Activated CD4-positive, alpha-beta T cell treated with anti-CD3 and anti-CD28 coated beads, Interleukin-10, Interleukin-2, amounts not matched to agents 100 ng/mL and 50 ng/mL, durations not matched to agents 16 hours and 8 hours (primary cell): ENCODE measurements at places on chromosomes 3 and 15.

GRCh38 chr3:17025594-17026139, 140.9 kb downstream of the PLCL2 start:
- DNase-seq = no peak

- peak; percentile 62 for DNase-seq
Measured at GRCh38 chr15:84981711-84982300, at the start of gene PDE8A. TSS of gene PDE8A (plus strand) at chr15:84981856. CDS start at chr15:84982163, 307 bp downstream.

GRCh38 chr3:127473244-127474024, 117.1 kb downstream of the TPRA1 start:
- DNase-seq = peak; percentile 34

DNA sequence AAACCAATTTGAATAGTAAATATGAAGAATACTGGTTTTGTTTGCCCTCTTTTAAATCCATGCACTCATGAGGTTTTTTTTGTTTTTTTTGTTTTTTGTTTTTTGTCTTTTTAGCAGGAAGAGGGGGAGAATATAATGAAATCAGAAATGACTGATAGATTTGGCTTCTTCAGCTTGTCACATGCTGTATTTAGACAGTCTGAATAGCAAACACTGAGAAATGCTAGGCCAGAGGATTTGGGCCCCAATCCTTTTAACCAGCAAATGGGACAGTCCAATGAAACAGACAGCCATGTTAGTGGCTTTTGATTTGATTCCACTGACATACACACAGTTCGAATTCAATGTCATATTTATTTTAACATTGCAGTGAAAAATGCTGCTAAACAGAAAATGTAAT, 14.2 kb upstream of the CEP152 start:
- DNase-seq = no peak

- no peak for DNase-seq
Measured at GRCh38 chr15:67774626-67775025, 50.7 kb upstream of the SKOR1 start.

DNA sequence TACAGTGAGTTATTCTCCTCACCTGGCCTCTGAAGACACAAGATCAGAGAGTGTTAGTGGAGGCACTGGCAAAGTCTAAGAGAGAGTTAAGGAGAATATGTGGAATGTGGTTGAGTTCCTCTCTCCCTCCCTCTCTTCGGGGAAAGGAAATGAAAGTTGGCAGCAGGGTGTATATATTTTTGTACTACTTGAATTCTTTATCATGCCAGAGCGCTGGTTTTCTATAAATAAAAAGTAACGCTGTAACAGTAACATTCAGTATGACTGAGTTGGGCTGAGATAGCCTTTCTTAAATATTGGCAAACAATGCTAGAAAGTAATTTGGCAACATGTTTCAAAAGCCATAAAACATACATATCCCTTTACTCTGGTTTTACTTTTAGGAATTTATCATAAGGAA, 77.5 kb upstream of the TNFAIP8L3 start:
- DNase-seq = no peak

GRCh38 chr3:12966847-12967605, 106.2 kb downstream of the IQSEC1 start:
- DNase-seq = no peak

DNA sequence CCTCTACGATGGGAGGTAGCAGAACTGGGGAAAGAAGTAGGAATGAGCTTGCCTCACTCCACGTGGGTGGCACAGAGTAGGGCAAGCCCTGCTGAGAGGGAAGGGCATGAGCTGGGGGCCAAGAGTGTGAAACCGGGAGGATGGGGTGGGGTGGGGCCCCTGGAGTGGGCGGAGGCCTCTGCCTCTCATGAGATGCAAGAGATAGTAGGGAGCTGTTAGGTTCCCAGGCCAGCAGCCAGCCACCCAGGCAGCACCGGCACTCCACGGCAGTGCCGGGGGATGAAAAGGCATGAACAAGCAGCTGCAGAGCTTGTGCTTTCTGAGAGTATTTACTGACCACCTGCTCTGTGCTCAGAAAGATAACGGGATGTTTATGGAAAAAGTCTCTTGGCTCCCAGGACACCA, 24.4 kb upstream of the PLA2G4E start:
- no peak for DNase-seq

DNA sequence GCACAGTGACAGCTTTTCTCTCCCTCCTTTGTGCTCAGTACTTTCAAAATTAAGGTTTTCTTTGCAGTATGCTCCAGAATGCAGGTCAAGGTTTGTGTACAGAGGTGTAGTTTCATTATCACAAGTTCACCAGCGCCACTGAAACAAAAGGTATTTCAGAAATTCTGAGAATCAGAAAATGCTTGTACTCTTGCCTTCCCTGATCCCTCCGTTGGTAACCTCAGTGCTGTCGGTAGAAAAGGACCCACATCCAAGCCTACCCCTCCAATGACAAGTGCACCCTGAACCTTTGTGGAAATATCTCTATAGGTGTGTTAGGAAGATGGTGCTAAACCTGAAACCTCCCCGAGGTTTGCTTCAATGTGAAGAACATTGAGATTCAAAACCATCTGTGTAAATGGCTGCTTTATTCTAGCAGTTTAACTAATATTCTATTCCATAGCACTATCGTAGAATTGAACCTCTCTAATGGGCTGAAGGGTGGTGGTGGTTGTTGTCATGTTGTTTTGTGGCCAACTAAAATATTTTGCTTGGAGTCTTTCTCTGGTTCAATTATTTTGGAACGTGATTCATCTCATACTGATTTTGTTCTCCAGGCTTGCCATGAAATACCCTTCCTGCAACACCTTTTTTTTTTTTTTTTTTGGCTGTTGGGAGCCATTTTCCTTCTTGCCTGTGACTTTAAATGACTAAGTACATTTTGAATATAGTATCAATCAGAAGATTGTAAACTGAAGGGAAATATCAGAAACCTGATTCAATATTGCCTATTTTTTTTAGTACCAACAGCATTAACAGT, 20.7 kb downstream of the ZBTB38 start:
- DNase-seq = peak; percentile 51

- no peak for DNase-seq
Measured at GRCh38 chr15:74191798-74192197, 10.8 kb downstream of the STRA6 start.

GRCh38 chr3:45929042-45929679, 14.1 kb upstream of the CXCR6 start:
- peak; percentile 64 for DNase-seq

DNA sequence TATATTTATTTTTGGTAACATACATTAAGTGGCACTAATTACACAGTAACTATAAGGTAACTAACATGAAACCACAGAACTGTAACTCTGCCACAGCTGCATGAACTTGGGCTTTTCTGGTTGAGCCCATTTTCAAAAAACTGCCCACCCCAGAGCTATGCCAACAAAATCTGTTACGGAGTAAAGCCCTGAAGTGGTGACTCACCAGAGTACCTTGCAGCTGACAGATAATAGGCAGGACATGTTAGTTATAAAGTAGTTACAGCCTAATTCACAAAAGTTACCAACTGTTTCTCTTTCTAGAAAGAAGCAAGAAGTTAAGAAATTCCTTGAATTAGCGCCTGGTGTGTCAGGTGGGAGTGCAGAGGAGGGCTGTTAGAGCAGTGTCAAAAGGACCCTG, 1.5 kb upstream of the GPX1 start:
- no peak for DNase-seq

GRCh38 chr3:86787091-86787490, 203.9 kb downstream of the VGLL3 start:
- DNase-seq = no peak

DNA sequence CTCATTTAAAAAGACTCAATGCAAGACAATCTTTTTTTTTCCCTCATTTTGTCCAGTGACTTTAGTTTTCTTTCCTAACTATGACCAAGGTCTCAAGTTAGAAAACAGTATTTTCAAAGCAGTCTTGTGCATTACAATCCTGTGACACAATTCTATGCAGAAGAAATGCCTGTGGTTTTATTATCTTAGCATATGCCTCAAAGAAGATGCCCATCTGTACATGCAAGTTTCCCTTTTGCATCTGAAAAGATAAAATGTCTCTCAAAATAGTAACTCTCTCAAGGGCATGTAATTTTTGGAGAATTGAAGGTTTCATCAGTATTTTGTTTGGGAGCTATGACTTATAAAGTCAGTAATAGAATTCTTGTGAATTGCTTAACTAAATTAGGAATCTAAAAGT, 292.0 kb upstream of the SUCLG2 start:
- DNase-seq = no peak

DNA sequence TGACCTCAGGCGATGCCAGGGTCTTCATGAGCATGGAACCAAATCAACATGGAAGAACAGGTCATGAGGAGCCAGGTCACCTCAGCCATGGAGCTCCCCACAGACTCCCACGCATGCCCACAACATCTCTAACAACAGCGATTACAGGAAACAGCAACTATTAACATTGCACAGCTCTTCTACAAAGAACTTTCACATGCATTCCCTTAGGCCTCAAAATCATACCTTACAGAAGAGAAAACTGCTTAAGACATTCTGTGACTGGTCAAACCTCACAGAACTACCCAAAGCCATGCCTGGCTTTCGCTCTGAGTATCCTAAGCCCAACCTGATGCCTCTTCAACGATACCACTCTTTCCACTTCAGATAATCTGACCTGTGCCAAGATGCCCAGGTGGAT, 117.8 kb downstream of the OXNAD1 start:
- no peak for DNase-seq

DNA sequence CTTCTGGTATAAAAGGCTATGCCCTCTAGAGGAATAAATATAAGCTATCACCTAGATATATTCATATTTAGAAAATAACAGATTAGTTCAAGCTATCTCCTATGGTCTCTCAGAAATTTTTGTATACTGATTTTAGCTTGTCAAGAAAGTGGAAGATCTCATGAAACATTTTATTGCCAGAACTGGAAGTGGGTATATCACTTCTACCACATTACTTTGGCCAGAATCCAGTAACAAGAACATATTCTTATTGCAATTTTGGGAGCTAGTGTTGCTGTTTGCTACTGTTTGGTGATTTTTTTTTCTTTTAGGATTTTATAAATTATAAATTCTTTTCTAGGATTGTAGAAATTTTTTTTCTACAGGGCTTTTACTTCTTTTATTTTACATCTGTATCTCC, 14.2 kb upstream of the DIPK2A start:
- DNase-seq = no peak

GRCh38 chr15:49137861-49138260, 17.5 kb downstream of the COPS2 start:
- DNase-seq = no peak

DNA sequence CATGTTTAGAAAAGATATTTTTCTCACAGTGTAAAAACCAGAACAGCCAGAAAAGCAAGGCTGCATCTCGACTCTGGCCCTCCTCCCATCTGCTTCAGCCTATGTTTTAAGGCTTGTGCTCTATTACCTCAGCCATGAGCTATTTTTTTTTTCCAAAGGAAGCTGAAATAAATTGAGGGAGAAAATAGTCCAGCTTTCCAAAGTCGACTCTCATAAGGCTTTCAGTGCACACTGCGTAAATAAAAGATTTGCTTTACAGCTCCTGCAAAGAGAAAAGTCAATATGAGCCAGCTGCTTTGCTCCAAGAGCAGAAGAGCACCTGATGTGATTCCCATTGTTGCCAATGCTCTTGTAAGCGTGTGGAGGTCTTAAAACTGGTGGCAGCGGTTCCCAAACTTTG, 26.7 kb downstream of the SCG3 start:
- DNase-seq = no peak

- DNase-seq = no peak
Measured at GRCh38 chr3:50472958-50473357, 30.5 kb downstream of the CACNA2D2 start.

GRCh38 chr3:61169621-61170251, 81.5 kb downstream of the FHIT start:
- no peak for DNase-seq

DNA sequence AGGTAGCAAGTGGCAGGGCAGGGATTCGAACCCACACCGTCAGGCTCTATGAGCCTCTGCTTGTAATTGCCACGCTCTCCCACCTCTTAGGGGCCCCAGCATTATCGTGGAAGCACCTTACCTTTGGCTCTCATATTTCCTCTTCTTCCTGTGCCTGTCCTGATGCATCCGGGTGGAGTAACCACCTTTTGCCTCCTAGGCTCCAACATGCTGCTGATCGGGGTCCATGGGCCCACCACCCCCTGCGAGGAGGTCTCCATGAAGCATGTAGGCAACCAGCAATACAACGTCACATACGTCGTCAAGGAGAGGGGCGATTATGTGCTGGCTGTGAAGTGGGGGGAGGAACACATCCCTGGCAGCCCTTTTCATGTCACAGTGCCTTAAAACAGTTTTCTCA, 40.4 kb downstream of the DNASE1L3 start:
- no peak for DNase-seq

- no peak for DNase-seq
Measured at GRCh38 chr3:100730524-100730923, 21.2 kb downstream of the TFG start.

- DNase-seq = peak; percentile 44
Measured at GRCh38 chr3:151219056-151219455, 16.0 kb upstream of the GPR171 start.

GRCh38 chr15:31551323-31551722, 224.7 kb downstream of the KLF13 start:
- DNase-seq = peak; percentile 8

DNA sequence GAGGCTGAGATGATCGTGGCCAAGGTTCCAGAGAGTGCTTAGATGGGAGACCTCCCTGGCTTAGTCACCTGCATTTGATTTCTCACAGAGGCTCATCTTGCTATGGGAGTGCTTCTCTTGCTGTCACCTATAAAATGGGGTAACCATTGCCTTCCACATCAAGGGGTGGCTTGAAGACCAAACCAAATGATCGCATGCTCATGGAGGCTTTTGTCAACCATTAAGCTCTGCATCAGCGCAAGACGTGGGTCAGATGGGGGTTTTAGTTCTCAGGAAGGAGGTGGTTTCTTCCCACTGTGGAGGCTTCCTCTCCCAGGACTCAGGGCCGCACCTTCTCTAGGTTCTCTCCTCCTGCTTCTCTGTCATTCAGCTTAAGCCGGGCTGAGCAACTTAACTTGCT, 27.4 kb upstream of the NOX5 start:
- no peak for DNase-seq

DNA sequence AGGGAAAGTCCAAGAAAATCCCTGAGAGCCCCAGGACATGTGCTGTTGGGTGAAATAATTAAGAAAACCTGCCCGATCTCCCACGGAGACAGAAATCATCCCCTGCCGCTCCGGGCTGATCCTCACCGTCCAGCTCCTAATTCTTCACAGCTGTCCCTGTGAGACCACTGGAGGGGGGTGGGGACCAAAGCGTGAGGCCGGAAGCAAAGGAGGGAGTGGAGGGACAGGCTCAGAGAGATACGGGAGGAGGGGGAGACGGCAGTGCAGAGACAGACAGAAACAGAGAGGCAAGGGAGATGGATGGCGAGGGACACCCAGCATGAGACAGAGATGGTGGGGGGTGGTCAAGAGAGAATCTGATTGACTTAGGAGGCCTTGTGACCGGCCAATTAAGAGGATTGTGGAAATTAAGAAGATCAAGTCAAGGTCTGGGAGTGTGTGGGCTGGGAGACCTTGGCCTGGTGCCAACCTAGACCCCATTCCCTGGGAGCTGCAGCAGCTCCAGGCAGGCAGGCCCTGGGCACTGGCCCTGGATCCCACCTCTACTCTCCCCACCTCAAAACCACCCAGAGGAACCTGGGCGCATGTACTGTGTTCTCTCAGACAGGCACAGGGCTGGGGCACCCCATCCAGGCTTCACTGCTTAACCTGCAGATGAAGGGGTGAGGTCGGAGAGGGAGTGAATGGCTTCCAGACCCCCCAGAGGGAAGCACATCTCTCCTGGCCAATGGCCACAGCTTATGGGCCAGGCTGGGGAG, 113.2 kb upstream of the ALDH1A3 start:
- no peak for DNase-seq
